ENCODE measurements at places on chromosomes 7 and 10.

GRCh38 chr10:31650010-31650409 is 278.6 kb downstream of the ARHGAP12 start:
- H3K4me1 ChIP-seq = no peaks in the 10 kb centered on the region
- no peak overlapping the region for H3K4me3 ChIP-seq
- no peak for DNase-seq
- no peak overlapping the region for H3K27ac ChIP-seq
- no peaks in the 10 kb centered on the region for H3K36me3 ChIP-seq

DNA sequence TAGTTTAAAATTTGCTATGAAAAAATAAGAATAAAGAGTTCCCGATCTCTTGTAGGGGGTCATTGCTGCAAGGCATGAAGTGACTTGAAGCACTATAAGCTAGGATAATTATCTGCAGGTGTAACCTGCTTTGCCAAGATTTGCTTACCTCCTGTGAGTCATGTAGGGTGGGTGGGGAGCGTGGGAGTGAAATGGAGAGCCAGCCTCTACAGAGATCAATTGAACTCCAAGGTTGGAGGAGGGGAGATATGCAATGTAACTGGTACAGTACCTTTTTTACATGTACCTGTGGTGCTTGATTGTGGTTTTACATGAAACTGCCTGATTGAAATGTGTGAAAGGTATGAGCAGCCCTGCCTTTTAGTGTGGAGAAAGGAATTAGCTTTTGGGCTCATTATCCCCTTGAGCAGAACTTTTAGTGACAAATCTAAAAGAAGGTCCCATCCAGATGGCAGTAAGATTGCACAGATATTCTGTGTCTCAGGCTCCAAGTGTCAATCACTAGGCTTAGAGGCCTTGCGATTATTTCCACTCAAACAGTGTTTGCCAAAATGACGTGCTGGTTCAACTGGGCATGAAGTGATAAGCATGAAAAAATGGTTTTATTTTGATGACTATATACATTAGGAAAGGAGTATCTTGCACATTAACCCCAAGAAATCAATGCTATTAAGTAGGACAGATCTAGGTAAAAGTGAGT is 138.6 kb upstream of the GRB10 start:
- H3K36me3 ChIP-seq = no peaks in the 10 kb centered on the region
- H3K4me1 ChIP-seq = no peaks in the 10 kb centered on the region
- H3K4me3 ChIP-seq = no peak overlapping the region
- no peak overlapping the region for H3K27ac ChIP-seq

- H3K4me1 ChIP-seq = peaks cover 44% of the 10 kb centered on the region
- H3K36me3 ChIP-seq = peaks cover 12% of the 10 kb centered on the region
- H3K27ac ChIP-seq = no peak overlapping the region
- H3K27me3 ChIP-seq = no peaks in the 10 kb centered on the region
Observed at GRCh38 chr7:149245244-149245643, 5.8 kb downstream of the ZNF212 start.

DNA sequence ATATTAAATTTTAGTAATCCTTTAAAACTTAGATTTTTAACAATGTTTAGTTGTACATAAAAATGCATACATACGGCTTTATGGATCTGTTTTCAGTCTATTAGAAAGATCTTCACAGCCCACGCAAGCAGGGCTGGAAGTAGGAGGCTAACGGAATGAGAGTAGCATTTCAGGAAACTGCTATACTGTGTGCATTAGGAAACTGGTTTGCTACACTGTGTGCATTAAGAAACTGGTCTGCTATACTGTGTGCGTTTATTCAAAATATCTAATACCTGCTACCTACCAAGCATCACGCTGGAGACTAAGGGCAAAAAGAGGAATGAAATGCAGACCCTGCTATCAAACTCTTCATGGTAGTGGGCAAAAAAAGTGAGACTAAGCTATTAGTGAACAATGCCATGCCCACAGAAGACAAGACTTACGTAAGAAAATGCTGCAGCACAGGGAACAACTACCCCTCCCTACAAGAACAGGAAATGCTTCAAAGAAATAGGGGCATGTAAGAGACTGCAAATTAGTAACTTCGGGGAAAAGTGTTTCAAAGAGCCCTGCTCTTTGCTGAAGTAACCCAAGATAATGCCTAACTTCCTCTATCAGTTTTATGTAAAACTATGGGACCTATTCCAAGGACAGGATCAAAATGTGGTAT is 11.3 kb downstream of the RAB11FIP2 start:
- peaks cover 4% of the 10 kb centered on the region for H3K4me1 ChIP-seq
- H3K27me3 ChIP-seq = no peaks in the 10 kb centered on the region
- DNase-seq = no peak
- H3K36me3 ChIP-seq = peaks cover 9% of the 10 kb centered on the region

GRCh38 chr7:2646336-2646679 is 14.5 kb downstream of the TTYH3 start:
- H3K4me3 ChIP-seq = no peak overlapping the region
- no peaks in the 10 kb centered on the region for H3K27me3 ChIP-seq
- peaks cover 3% of the 10 kb centered on the region for H3K36me3 ChIP-seq
- DNase-seq = no peak
- H3K4me1 ChIP-seq = peaks cover 26% of the 10 kb centered on the region
